ENCODE measurements at places on chromosomes 1 and 21. TPM values are rescaled to one million over a fixed set of nuclear protein-coding genes. Genes with fewer than 3 reads are reported as not detected.

The RPE65 gene
- not detected for total RNA-seq

DNA sequence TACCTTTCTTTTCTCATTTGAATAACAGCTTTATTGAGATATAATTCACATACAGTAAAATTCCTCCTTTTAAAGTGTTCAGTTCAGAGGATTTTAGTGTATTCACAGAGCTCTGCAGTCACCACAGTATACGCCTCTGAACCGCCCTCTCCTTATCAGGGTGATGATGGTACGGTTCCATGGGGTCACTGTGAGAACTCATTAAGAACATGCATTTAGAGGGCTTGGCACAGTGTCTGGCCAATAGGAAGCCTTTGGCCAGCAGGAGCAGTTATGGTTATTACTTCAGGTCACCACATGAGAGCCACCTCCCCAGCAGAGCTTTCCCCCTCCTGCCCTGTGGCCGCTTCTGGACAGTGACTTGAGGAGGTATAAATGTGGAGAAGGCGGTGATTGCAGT, 27.3 kb downstream of the KCNQ4 start:
- DNase-seq = no peak

DNA sequence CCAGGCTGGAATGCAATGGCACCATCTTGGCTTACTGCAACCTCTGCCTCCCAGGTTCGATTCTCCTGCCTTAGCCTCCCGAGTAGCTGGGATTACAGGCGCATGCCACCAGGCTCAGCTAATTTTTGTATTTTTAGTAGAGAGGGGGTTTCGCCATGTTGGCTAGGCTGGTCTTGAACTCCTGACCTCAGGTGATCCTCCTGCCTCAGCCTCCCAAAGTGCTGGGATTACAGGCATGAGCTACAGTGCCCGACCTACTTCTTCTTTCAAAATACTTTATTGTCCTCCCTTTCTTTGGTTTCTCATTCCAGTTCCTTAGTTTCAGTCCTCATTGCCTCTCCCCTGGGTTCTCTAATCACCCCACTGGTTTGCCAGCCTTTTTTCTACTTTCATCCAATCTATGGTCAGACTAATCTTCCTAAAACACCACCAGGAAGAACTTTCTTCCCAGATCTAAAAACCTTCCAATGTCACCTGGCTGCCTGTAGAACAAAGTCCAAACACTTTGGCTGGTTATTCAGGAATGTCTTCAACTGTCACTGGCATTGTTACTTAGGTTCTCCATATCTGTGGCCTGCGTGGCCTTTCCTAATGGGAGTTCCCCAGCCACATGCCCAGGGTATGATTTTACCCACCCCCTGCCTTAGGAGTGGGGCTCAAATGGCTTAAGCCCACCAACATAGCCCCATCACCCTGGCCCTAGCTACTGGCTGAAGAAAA, 29.0 kb upstream of the SLC30A1 start:
- no peak for DNase-seq

- no peak for DNase-seq
Measured at GRCh38 chr1:245694753-245695195, 540.0 kb downstream of the KIF26B start.

The DMBX1 gene
- not detected for total RNA-seq

GRCh38 chr1:204453141-204453772, 41.3 kb downstream of the PIK3C2B start:
- no peak for DNase-seq

DNA sequence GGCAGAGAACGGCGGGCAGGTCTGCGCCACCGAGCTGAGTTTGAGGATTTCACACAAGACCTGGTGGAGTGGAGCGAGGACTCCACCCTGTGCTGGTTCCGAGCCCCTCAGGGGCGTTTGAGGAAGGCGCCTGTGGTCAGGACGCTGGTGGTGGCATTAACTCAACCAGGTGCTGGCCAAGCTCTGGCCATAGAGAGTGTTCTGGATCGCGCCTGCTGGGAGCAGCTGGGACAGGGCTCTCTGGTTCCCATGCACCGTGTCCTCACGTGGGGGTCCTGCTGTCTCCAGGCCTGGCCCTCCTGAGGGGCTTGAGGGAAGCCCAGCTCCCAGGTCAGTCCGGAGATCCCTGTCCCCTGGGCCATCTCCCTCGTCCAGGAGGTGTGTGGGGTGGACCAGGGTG, 24.8 kb upstream of the TTC34 start:
- peak; percentile 7 for DNase-seq

The TTC39A gene
- total RNA-seq = 11.6 TPM

GRCh38 chr1:234316937-234317336, 56.3 kb upstream of the COA6 start:
- DNase-seq = no peak
